ENCODE measurements at places on chromosomes 3 and 15. TPM values are rescaled to one million over a fixed set of nuclear protein-coding genes. Genes with fewer than 3 reads are reported as not detected.

DNA sequence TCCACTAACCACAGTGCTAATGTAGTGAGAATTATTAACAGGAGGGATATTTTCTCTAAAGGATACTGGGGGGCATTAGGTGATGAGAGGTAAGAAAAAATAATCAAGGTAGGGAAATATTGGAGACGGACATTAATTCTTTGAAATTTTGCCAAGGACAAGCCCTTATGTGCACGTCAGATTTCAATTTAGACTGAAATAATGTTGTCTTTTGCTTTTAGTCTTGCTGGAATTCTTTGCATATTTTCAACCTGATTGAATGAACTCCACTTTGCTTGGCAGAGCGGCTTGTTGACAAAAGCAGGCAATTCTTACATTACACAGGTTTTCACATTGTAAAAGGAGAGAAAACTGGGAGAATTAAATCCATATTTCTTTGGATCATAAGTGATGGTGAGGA is 25.0 kb upstream of the C3orf52 start:
- peaks cover 3% of the 10 kb centered on the region for H3K27me3 ChIP-seq
- no peak overlapping the region for H3K4me3 ChIP-seq

DNA sequence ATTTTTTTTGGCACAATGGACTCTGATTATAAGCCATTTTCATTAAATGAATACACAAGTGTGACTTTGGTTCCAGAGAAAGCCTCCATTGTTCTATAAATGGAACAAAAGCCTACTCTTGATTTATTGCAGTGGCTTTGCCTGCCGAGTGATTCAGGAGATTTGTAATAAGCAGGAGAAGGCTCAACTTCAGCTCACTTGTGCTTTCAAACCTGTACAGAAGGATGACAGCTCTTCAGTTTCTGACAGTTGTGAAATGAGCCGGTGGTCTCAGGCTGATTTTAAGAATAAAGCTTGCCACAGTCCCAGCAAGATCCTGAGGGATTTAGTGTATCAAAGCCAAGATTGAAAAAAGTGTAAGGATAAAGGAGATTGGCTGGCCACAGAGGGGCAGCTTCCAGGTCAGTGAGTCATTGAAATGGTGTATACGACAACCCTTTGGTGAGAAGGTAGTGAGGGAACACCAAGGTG is 438.8 kb upstream of the TGFBR2 start:
- no peak overlapping the region for H3K27ac ChIP-seq
- DNase-seq = no peak
- H3K27me3 ChIP-seq = no peaks in the 10 kb centered on the region
- H3K4me1 ChIP-seq = no peaks in the 10 kb centered on the region

GRCh38 chr3:115623044-115623868 is at the start of gene GAP43:
Gene GAP43, plus strand, starts transcription at chr3:115623510. Its CDS starts 180 bp downstream, at chr3:115623690.
- H3K27me3 ChIP-seq = peaks cover 14% of the 10 kb centered on the region
- peak; percentile 70 for DNase-seq
- H3K36me3 ChIP-seq = no peaks in the 10 kb centered on the region
- peak within 1 kb of the TSS; percentile 41 for H3K4me3 ChIP-seq
- H3K4me1 ChIP-seq = peaks cover 6% of the 10 kb centered on the region

- DNase-seq = peak; percentile 46
- H3K4me3 ChIP-seq = peak overlapping the region; percentile 95
- no peaks in the 10 kb centered on the region for H3K36me3 ChIP-seq
- peaks cover 17% of the 10 kb centered on the region for H3K4me1 ChIP-seq
- no peaks in the 10 kb centered on the region for H3K27me3 ChIP-seq
Observed at GRCh38 chr3:125374501-125374995, 577 bp downstream of the ZNF148 start.

DNA sequence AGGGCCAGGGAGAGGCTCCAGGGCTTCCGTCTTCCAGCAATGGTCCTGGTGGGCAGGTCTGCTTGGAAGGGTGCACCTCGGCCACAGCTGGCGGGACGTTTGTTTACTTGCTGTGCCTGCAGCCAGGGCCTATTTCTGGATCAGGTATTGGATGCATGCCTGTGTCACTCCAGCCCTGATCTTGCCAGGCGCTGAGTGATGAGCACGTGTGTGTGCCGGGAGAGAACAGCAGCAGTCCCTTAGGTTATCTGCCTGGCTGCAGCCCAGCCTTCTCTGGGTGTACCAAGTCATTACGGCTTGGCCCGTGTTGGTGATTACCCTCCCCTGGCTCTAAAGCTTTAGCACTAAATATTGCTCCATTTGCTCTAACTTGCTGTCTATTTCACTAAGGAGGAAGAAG is 14.9 kb downstream of the CCDC32 start:
- no peak overlapping the region for H3K4me3 ChIP-seq
- no peaks in the 10 kb centered on the region for H3K27me3 ChIP-seq
- no peak overlapping the region for H3K27ac ChIP-seq
- H3K4me1 ChIP-seq = no peaks in the 10 kb centered on the region

SKOR1 gene
- 1.1 TPM for polyA plus RNA-seq

DNA sequence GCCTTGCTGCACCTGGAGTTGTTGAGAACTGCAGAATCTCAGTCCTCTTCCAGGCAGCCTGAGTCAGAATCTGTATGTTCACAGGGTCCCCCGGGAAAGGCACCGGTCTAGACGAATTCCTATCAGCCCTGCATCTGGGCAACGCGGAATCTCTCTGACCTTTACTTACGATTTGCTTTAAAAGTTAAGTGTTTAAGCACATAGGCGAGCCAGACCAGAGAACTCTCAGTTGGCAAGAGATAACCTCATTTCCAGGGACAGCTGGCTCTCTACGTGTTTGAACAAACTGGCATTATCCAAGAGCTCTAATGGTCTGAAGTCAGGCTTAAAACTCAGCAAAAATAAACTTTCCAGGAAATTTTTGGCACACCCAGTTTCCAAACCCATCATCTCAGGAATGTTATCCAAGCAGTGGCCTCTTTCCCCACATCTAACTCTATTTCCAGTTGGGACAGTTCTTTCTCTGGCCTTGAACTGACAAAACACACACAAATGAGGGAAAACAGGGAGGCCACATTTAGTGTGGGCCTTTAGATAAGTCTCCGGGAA is 53.4 kb downstream of the HES1 start:
- DNase-seq = peak; percentile 29
- H3K4me3 ChIP-seq = no peak overlapping the region
- H3K4me1 ChIP-seq = peaks cover 7% of the 10 kb centered on the region
- H3K27ac ChIP-seq = no peak overlapping the region

DNA sequence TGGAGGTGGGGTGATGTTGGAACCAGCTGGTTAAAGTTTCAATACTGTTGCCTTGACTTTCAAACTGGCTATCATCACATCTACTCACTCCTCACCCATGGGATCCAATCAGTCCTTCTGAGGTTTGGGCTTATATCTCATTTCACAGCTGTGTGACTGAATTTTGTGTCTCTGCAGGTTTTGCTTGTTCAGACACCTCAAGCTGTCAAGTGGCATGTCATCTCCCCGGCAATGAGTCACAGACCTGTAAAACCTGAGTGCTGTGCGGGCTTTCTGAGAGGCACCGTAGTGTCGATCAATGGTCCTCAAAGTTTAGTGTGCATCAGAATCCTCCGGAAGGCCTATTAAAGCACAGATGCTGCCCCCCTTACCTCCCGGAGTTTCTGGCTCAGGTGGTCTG is 86.4 kb upstream of the RORA start:
- DNase-seq = no peak
- no peaks in the 10 kb centered on the region for H3K36me3 ChIP-seq
- H3K27me3 ChIP-seq = no peaks in the 10 kb centered on the region
- no peak overlapping the region for H3K4me3 ChIP-seq

XIRP1 gene
- 0.40 TPM for polyA plus RNA-seq

- no peak for DNase-seq
- no peak overlapping the region for H3K27ac ChIP-seq
- no peak overlapping the region for H3K4me3 ChIP-seq
- no peaks in the 10 kb centered on the region for H3K36me3 ChIP-seq
- no peaks in the 10 kb centered on the region for H3K27me3 ChIP-seq
Observed at GRCh38 chr15:96564546-96564945, 234.0 kb downstream of the NR2F2 start.

- H3K27me3 ChIP-seq = no peaks in the 10 kb centered on the region
- no peak overlapping the region for H3K4me3 ChIP-seq
- no peak overlapping the region for H3K27ac ChIP-seq
- no peaks in the 10 kb centered on the region for H3K36me3 ChIP-seq
Observed at GRCh38 chr3:46095307-46095706, 68.0 kb upstream of the XCR1 start.

DNA sequence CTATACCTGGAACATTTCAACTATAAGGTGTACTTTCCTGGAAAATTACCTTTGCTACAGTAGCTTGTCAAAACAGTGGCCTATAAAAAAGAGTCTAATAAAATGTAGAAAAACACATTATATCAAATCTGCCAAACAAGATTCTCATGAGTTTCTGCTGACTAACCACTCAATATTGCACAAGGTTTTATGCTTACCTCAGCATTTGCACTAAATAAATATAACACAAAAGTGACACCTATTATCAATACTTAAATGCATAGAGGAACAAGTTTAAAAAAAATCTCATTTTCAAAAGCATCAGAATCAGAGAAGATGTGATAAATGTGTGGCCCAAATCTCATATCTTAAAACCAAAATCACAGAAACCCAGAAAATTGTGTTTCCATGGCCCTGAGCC is 281.4 kb downstream of the RSL24D1 start:
- no peaks in the 10 kb centered on the region for H3K4me1 ChIP-seq
- H3K4me3 ChIP-seq = no peak overlapping the region
- no peaks in the 10 kb centered on the region for H3K36me3 ChIP-seq
- no peak overlapping the region for H3K27ac ChIP-seq
- H3K27me3 ChIP-seq = no peaks in the 10 kb centered on the region

- H3K27ac ChIP-seq = no peak overlapping the region
- H3K27me3 ChIP-seq = no peaks in the 10 kb centered on the region
- no peaks in the 10 kb centered on the region for H3K36me3 ChIP-seq
- H3K4me1 ChIP-seq = peaks cover 6% of the 10 kb centered on the region
Observed at GRCh38 chr3:69510481-69511030, 124.7 kb upstream of the FRMD4B start.

GRCh38 chr3:144073698-144074097 is 102.1 kb downstream of the DIPK2A start:
- H3K4me3 ChIP-seq = no peak overlapping the region
- no peak overlapping the region for H3K27ac ChIP-seq
- no peaks in the 10 kb centered on the region for H3K27me3 ChIP-seq
- DNase-seq = no peak
- no peaks in the 10 kb centered on the region for H3K36me3 ChIP-seq

- H3K36me3 ChIP-seq = no peaks in the 10 kb centered on the region
- H3K4me1 ChIP-seq = peaks cover 54% of the 10 kb centered on the region
- DNase-seq = no peak
- no peaks in the 10 kb centered on the region for H3K27me3 ChIP-seq
- H3K4me3 ChIP-seq = no peak overlapping the region
- peak overlapping the region; percentile 19 for H3K27ac ChIP-seq
Observed at GRCh38 chr3:172694573-172695246, 16.2 kb downstream of the NCEH1 start.

DNA sequence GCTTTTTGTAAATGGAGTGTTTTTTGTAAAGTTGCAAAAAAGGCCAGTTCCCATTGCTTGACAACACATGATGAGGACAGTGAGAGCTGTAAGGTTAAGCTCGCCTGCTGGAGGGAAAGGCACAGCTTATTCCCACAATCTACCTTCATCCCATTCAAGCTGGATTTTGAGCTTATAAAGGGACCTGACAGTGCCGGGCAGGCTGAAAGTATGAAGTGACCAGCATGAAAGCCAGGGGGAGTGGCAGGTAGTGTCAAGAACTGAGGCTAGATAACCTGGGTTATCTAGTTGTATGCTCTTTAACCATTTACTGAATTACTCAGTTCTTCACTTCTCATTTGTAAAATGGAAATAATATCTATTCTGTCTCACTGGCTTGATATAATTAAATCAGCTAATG is 52.3 kb upstream of the KPNA4 start:
- H3K27me3 ChIP-seq = no peaks in the 10 kb centered on the region
- DNase-seq = no peak

DNA sequence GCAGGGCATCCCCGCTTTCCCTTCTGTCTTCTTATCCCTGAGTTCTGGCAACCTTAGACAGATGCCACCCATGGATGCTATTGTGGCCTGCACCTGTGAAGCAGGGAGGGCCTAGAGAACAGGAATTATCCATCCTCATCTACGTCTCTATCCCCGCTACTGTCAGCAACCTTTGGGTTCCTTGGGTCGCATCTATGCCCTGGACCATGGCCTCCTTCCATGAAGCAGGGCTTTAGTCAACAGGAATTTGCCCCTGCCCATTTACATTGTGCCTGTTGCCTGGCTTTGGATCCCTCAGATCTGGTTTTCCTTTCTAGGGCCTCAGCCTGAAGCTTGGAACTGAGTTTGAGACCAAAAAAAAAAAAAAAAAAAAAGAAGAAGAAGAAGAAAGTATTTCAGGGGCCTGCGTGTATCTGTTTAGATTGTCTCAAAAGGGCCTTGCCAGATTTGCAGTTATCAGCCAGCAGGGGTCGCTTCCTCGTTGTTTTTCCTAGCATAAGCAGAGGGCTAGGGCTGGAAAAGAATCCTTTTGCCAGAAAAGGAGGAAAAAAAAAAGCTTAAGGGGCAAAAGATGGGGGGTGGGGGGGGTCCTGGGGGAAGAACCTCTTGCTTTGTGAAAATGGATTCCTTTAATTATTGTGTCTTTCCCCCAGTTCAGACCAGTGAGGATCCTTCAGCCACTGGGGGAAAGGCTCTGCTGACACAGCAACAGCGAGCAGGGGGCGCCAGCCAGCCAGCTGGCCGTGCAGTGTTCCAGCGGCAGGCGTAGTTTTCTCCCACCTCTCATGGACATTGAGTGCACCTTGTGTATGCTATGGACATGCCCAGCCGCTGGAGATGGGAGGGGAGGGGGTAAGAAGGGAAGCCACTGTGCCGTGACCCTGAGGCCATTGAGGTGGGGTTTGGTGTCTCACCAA is 65.7 kb upstream of the ALDH1L1 start:
- H3K36me3 ChIP-seq = no peaks in the 10 kb centered on the region
- no peak overlapping the region for H3K27ac ChIP-seq
- no peaks in the 10 kb centered on the region for H3K4me1 ChIP-seq
- H3K4me3 ChIP-seq = no peak overlapping the region
- peak; percentile 66 for DNase-seq

GRCh38 chr15:50182219-50183013 is 420 bp downstream of the SLC27A2 start:
- H3K27me3 ChIP-seq = peaks cover 8% of the 10 kb centered on the region
- DNase-seq = no peak
- no peak overlapping the region for H3K27ac ChIP-seq
- peak overlapping the region; percentile 33 for H3K4me3 ChIP-seq
- H3K4me1 ChIP-seq = peaks cover 7% of the 10 kb centered on the region

LIPC gene
- not detected for polyA plus RNA-seq

- no peak overlapping the region for H3K4me3 ChIP-seq
- H3K36me3 ChIP-seq = no peaks in the 10 kb centered on the region
- H3K27me3 ChIP-seq = no peaks in the 10 kb centered on the region
- no peak for DNase-seq
- no peak overlapping the region for H3K27ac ChIP-seq
Observed at GRCh38 chr15:80601256-80601655, 93.9 kb upstream of the ABHD17C start.

OIP5 gene
- polyA plus RNA-seq = 1.9 TPM

GRCh38 chr15:48176112-48176511 is 2.0 kb downstream of the MYEF2 start:
- no peak overlapping the region for H3K27ac ChIP-seq
- H3K4me3 ChIP-seq = no peak overlapping the region
- H3K4me1 ChIP-seq = peaks cover 14% of the 10 kb centered on the region
- no peaks in the 10 kb centered on the region for H3K27me3 ChIP-seq

BUB1B gene
- 1.4 TPM for polyA plus RNA-seq

Measured in adrenal gland (tissue), 19 donors.